Hematopoietic multipotent progenitor cell treated with erythropoietin and hydrocortisone succinate and interleukin-3 and kit ligand, for 15 days (in vitro differentiated cells): ENCODE measurements at places on chromosomes 5 and 9.

DNA sequence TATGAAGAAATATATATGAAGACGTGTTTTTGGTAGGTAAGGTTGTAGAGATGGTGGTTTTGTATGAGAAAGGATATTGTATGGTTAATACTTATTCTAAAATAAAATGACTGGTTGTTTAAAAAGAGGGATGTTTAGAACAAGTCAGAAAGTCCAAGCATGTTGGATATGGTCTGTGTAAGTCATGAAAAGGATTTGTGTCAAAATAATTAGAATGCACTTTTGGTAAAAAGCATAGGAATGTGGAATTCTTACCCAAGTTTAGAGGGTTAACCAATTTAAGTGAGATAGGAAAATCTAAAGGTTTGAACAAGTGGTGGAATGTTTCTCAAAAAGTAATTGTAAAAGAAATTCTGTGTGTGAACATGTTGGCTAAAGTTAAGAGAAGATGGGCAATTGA is 1556.5 kb upstream of the C9orf72 start:
- DNase-seq: no peak

DNA sequence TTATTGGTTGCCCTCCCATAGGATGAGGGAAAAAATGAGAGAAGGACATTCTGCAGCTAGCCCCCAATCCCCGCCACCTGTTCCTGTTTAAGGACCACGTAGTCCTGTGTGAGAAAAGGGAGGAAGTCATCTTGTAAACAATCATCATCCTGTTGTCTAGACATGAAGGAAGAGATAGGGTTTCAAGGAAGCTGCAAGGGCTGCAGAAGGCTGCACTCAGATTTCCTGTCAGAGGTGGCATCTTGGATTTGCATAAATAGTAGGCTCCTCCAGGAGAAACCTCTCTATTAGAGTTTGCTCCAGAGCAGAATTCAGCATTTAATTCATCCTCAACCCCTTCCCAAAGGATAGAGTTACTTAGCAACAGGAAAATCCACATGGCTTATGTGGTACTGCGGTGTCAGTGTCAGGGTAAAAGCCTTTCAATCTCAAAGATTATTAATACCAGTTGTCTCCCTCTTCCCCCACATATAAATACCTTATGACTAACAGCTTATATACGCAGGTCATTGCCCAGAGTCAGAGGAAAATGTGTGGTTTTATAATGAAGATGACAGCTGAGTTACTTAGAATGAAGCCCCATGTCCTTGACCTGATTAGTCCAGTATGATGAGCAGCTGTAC is 4.6 kb upstream of the DNAJC18 start:
- DNase-seq: no peak

- DNase-seq: no peak
These were observed 79.3 kb downstream of the TMC1 start for GRCh38 chr9:72600671-72601070.

GRCh38 chr5:76604838-76605237 is 18.4 kb downstream of the F2RL2 start:
- DNase-seq: no peak
